ENCODE measurements at places on chromosomes 16 and 17.

- DNase-seq: no peak
These were observed 16.0 kb downstream of the MAP2K6 start for GRCh38 chr17:69430488-69430887.

- DNase-seq: no peak
These were observed 199.1 kb downstream of the HS3ST3B1 start for GRCh38 chr17:14499976-14500375.

- DNase-seq: peak; percentile 81
These were observed 898 bp downstream of the SNAI3 start for GRCh38 chr16:88685156-88686061.

GRCh38 chr16:85090181-85090580 lies 22.1 kb downstream of the CIBAR2 start:
- DNase-seq: no peak

- DNase-seq: no peak
These were observed 10.6 kb downstream of the CALCOCO2 start for GRCh38 chr17:48841395-48841831.

DNA sequence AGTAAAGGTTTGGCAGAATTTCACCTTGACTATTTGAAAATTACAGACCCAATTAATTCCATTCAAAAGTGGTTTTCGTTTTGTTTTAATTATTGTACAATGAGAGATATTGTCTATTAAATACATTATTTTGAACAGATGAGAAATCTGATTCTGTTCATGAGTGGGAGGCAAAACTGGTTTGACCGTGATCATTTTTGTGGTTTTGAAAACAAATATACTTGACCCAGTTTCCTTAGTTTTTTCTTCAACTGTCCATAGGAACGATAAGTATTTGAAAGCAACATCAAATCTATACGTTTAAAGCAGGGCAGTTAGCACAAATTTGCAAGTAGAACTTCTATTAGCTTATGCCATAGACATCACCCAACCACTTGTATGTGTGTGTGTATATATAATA lies 72.6 kb downstream of the CDK12 start:
- DNase-seq: no peak

DNA sequence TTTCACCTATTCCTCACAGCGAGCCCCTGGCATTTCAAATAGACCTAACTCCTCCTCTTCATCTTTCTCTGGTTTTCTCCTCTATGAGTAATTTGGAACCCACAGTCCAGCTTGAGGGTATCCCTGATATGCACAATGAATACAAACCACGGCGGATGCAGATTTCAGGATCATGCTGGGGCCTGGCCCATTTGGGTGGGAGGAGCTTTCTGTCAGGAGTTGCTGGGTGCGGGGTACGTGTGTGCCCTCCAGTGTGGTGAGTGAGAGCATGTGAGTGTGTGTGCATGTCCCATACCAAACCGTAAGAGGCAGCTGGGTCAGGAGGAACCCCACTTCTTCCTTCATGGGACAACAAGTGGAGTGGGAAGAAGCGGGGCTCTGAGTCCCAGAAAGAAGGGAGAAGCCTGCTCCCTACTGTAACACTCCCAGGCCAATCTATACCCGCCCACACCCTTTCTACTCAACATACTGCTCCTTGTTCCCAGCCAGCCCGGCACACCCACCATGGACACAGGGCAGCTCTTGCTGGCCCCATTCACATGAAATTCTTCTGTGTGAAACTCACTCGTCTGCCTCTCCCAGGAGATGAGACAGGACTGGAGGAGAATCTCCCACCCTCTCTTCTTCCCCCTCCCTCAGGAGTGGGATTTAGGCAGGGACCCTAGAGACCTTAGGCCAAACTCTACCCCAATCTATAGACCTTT lies 18.4 kb downstream of the CNTNAP1 start:
- no peak for DNase-seq

DNA sequence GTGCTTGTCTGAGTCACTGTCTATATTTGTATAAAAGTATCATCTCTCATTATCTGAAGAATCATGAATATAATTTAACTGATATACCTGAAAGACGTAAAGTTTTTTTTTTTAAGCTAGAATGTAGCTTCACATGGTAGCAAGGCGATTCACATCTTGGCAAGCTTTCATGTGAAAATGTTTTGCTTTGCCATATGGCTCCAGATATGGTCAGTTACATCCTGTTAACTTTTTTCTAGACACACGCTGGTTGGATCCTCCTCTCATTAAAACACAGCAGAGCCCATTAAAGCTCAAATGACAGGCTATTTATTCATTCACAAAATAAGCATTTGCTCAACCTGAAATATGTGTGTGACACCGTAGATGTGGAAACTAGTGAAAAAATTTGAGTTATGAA lies 412.8 kb downstream of the KIF2B start:
- DNase-seq: no peak

GRCh38 chr16:58001781-58002415 lies 691 bp downstream of the USB1 start:
- DNase-seq: no peak

GRCh38 chr16:28193530-28194423 lies 18.0 kb downstream of the XPO6 start:
- DNase-seq: peak; percentile 66

DNA sequence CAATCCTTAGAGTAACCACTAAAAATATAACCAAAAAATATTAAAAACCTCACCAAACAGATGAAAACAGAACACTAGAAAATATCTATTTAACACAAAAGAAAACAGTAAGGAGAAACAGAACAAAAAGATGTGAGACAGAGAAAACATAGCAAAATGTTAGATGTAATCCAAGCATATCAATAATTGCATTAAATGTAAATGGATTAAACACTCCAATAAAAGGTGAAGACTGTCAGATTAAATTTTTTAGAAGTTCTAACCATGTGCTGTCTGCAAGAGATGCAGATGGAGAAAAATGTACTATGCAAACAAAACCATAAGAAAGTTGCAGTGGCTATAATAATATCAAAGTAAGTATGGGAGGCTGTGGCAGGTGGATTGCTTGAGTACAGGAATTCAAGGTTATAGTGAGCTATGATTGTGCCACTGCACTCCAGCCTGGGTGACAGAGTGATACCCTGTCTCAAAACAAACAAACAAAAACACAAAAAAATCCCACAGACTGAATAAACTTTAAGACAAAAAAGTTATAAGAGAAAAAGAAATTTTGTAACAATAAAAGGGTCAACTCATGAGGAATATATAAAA lies 53.9 kb downstream of the ADCY9 start:
- no peak for DNase-seq

DNA sequence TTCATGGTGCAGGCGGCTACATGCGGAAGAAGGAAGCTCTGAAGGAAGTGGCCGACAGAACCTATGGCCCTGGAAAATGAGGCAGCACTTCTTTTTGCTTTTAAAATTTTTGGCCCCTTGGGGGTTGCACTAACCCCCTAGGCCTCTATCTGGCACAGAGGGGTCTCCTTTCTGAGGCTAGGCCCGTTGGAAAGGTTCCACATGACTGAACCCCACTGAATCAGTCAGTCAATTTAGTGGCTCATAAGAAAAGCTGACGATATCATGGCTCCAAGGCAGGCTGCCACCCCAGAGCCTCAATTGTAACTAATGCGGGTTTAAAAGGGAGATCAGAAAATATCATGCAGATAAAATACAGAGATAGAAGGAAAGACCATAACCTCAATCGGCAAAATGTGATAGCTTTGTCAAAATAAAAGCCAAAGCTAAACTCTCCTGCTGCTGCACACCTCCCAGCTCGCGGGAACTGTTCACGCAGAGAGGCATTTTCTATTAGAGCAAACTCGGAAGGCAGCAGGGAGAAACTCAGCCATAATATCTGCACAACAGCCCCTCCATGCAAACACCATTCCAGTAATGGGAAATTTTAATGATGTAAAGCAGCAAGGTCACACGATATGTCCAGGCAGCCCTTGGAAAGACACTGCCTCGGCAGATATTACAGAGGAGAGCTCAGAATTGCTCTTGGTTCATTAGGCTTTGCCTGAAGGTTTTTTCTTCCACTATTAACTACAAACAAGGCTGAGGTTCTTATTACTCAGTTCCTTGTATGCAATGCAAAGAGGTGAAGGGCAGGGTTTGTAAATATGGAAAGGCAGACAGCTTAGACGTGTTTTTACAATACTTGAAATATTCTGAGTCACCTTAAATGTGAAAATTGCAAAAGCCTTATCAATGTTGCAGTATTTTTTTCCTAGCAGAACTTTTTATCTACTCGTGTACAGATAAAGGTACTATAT lies 200.4 kb upstream of the PMFBP1 start:
- DNase-seq: no peak

GRCh38 chr17:32161029-32161428 lies 18.7 kb downstream of the RHOT1 start:
- DNase-seq: no peak

DNA sequence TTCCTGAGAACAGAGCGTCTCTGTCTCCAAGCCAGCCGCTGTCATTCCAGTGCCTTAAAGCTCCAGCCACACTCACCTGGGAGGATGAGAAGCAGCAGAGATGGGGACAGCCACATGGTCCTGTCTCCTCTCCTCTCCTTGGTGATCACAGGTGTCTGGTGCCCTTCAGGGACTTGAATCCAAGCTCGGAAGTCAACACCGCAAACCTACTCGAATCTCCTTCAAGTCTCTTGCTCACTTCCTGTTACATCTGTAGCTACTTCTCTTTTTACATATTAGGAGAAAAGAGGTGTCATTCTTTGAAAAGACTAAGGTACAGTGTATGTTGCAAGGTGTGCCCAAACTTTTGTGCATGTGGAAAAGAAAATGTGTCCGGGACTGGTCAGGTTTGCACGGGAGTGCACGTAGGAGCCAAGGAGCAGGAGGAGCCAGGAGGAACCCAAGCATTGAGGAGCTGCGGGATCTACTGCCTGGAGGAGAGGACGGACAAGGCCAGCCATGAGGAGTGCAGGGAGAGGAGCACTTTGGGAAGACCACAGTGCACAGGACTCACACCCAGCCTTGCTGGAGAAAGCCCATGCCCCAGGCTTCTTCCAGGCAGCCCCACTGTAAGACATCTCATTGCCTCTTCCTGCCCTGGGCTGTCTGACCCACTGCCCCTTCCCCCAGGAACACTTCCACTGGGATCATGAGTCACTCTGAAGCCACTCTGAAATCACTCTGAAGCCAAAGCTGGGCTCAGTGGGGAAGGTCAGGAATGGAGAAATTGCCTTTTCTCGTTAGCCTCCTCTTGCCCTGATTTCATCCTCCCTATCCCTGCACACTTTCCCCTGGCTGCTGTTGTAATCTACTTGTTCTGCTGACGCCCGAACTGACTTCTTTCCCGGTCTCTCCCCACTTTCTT lies at the start of gene CD300LD:
Gene CD300LD (minus strand): TSS at position 197 of the 904 bp plus-strand sequence. CDS start 81 bp downstream, at position 116.
- DNase-seq: no peak

DNA sequence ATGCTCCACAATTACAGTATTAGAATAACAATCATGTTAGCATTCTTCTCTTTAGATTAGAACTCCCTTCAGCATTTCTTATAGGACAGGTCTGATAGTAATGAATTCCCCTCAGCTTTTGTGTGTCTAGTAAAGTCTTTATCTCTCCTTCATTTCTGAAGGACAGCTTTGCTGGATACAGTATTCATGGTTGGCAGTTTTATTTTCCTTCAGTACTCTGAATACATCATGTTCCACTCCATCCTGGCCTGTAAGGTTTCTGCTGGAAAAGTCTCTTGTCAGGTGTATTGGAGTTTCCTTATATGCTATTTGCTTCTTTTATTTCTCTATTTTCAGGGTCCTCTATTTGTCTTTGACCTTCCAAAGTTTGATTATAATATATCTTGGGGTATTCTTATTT lies 4.0 kb upstream of the ABCA10 start:
- no peak for DNase-seq

DNA sequence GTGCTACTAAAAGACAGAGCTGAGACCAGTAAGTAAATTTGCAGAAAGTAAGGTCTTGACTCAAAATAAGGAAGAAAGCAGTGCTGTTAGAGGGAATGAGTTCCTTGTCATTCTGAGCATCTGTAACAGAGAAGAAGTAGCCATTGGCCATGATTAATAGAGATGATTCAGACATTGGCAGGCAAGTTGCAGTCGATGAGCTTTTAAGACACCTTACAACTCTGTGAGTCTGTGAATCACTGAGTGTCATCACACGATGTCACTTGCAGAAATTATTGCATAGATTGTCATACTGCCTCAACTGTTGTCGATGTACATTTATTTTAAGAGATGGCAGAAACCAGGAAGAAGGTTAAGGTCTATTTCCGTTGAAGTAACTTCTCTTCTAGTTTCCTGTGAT lies 201.1 kb upstream of the CDH13 start:
- DNase-seq: no peak

DNA sequence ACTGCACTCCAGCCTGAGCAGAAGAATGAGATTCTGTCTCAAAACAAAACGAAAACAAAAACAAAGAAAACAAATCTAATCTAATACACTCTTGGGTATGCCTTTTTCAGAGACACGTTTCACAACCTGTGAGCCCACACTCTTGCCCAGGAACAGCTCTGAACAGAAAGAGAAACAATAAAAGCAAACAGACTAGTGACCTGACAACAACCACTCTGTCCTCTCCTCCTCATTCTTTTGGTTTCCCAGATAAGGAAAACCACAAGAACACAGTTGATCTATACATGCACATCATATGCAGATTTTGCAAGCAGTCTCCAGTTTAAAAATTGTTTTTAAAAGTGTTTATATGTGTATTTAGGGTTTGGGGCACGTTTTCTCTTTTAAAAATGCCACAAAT lies 1.3 kb downstream of the MKS1 start:
- DNase-seq: no peak

DNA sequence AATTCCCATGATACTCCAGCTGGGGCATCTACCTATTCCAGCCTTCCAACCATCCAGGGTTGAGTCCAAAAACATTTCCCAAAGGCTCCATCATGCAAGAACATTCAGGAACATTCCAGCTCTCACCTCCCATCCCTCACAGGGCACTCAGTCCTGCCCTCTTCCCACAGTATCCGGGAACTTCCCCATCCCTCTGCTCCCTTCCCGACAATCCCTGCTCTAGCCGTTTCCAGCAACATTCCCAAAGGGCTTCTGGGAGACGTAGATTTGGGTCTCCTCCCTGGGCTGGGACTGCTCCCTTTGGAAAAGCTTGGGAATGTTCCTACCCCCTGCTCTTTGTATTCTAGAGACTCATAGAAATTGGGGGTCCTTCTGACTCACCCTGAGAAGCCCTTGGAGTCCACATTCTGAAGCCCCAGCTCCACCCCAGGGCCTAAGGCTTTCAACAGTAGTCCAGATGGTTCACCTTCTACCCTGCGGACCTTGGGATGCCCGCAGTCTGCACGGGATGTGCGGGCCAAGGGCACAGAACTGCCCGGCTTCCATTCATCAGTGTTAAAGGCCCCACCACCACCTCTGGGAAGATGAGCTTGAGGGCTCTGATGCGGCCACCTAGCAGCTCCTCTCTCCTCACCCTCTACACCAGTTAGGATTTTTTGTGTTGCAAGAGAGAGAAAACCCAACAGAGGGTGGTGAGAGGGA lies 25.4 kb downstream of the NGFR start:
- no peak for DNase-seq

DNA sequence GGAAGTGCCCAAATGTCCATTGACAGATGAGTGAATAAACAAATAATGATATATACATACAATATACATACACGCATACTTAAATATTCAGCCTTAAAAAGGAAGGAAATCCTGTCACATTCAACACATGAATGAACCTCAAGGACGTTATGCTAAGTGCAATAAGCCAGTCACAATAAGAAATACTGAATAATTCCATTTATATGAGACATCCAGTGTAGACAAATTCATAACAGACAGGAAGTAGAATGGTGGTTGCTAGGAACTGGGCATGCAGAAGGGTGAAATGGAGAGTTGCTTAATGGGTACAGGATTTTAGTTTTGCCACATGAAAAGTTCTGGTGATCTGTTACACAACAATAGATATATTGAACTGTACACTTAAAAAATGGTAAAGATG lies 8.8 kb upstream of the ITGB4 start:
- no peak for DNase-seq

All from activated T-cell treated with anti-CD3 and anti-CD28 coated beads, Interleukin-2, amount 50 U/mL, for 48 hours (primary cell).